ENCODE measurements at places on chromosomes 13 and 19.

- no peak for DNase-seq
Measured at GRCh38 chr13:111913761-111914140, 153.2 kb upstream of the SOX1 start.

- DNase-seq: no peak
Measured at GRCh38 chr13:40221460-40222201, 444.8 kb downstream of the FOXO1 start.

- no peak for DNase-seq
Measured at GRCh38 chr19:30001791-30002190, 59.8 kb downstream of the URI1 start.

DNA sequence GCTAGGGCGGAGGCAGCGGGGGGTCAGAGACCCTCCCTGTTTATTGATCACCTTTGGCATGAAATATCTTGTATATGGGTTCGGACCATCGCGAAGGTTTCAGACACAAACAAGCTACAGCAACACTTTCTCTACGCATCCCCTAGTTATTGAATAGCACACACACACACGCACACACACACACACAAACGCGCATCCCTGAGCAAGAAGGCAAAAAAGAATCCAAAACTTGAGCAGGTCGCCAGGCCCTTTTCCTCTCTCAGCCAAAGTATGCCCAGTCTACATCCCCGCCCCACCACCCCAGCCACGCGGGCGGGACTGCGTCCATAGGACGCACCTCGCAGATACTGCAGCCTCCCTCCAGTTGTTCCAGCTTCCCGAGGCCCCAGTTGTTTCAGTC is 16.0 kb downstream of the POU4F1 start:
- no peak for DNase-seq

- no peak for DNase-seq
Measured at GRCh38 chr19:42919757-42920079, 2.0 kb upstream of the PSG6 start.

DNA sequence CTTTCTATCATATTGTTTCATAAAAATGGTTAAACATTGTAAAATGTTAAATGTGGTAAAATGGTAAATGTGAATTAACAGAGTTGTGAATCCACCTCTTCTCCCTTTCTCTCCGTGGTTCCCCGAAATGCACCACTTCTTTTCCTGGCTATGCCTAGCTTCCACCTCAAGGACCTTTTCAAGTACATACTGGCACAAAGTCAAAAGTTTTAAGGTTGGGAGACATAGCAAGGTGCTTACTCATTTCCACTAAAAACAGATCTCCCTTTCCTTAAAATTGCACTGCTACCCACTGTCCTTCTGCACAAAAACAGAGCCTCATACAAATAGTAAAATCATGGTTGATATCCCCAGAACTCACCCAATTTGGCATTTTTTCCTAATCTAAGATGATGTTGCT is 558.2 kb downstream of the SLITRK6 start:
- DNase-seq: no peak

DNA sequence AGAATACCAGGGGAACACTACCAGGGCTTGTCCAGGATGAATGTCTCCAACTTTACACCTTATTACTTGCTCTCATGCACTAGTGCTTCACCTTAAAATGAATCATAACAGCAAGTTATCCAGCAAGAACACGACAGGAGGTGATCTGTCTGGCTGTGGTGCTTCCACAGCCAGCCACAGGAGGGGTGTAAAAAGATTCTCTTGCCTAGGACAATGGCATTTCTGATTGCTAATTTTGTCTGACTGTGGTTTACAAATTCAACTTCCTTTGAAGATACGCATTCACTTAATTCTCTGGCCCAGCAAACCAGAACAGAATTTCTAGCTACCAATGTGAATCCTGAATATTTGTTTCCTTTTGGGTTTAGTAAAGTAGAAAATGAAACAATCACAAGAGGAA is 23.1 kb upstream of the COG3 start:
- DNase-seq: peak; percentile 26

- DNase-seq: no peak
Measured at GRCh38 chr13:25180775-25181537, 8.9 kb upstream of the AMER2 start.

DNA sequence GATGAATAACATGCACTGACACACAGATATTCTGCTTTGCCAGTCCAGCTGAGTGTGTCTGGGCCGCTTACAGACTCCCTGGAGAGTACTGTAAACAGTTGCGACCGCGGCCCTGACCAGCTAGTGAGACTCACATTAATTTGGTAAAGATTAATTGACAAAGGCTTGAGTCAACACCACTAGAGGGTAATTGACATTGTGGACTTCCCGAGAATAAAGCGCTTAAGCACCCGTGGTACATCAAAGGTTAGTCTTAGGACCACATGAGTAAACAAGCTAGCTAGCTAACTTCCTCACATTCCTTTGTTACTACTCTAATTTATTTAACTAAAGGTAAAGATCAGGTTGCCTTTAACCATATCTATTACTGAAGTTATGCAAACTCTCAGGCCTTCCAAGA is 624.4 kb upstream of the ARGLU1 start:
- DNase-seq: no peak

DNA sequence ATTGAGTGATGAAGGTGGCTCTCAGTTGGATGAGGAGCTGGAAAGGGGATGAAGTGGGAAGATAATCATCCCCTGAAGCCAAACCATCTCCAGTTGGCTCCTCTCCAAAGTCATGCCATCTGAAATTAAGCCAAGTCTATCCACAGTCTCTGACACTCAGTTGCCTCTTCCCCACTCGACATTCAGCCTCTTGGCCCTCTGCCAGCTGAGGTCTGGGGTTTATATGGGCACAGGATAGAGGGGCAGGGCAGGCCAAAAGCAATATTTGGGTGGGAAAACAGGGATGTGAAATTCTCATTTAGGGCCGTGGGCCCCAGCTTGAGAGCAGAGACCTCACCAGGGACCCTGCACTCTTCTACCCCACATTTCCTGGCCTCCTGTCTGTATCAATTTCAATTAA is 85.9 kb downstream of the SLITRK1 start:
- DNase-seq: no peak

DNA sequence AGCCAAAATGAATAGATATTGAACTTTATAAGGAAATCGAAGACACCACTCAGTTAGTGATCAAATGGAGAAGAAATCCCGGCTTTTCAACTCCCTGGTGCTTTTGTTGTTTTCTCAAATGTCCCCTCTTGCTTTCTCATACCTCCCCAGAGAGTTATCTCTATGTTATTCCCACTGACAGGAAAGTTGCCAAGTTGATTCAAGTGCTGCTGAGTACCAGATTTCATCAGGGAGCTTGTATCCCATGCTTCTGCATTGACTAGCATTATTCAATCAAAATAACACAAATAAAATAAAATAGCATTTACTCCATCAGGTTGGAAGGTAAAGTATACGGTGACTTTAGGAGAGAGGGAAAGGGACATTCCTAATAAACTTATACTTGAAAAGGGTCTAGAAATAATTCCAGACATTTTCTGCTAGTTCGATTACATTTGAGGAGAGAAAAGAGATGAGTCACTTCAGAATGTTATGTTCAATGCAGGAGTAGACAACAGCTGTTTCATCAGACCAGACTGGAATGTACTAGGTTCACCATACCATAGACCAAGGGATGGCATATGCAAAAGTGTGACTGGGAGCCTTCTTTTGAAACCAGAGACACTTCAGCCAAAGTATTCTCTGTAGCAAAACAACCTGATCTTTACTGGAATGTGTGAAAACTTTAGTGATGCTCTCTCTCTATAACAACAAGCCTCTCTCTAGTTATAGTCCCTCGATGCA is 397.8 kb downstream of the FGF14 start:
- DNase-seq: no peak

GRCh38 chr19:19997656-19998268 is 41.5 kb downstream of the ZNF682 start:
- peak; percentile 28 for DNase-seq

DNA sequence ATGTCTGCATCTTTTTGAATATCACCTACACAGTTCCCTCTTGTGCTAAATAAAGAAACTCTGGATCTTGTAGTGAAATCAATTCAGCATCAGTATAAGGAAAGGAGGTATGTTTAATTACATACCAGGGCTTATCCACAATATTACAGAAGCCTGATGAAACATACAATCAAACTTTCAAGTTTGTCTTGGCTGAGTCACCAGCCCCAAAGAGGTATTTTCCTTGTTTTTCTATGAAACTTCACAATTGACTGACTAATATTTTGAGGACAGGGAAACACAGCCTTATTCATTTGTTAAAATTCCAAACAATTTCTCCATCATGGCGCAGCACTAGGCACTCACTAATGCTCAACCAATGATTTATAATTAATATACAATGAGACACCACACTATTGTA is 952.4 kb downstream of the PCDH17 start:
- DNase-seq: no peak

DNA sequence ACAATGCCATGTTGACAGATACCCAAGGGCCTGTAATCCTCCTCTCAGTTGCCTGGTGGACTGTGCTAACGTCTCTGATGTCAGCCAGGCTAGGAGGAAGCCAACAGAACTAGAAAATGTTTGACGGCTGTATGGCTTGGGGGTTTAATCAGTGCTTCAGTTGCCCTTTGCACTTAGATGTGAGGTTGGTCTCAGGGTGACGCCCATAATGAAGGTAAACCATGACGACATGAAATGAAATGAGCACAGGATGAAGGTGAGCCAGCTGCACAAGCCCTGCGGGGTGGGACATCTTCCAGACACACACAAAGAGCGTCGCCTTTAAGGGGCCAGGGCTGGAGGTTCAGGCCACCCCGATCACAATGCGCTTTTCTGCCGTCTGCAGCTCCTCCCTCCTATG is 127.2 kb downstream of the CRYL1 start:
- no peak for DNase-seq

DNA sequence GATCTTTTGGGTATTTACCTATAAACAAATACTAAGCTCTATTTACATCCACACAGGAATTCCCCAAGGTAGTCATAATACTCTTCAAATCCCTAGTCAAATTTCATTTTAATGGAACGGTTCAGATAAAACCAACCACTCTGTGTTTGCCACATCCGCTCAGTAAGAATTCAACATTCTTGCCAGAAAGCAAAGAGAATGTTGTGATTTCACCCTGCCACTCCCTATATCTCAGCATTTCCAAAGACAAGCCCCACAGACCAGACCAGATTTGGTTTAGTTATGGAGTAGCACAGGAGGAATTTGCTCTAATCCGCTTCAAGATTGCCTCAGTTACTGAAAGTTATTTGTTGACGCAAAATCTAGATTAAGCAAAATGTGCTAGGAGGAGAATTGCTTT is 105.6 kb upstream of the SERP2 start:
- no peak for DNase-seq

- peak; percentile 39 for DNase-seq
Measured at GRCh38 chr13:32426990-32427851, 709 bp downstream of the N4BP2L1 start.

DNA sequence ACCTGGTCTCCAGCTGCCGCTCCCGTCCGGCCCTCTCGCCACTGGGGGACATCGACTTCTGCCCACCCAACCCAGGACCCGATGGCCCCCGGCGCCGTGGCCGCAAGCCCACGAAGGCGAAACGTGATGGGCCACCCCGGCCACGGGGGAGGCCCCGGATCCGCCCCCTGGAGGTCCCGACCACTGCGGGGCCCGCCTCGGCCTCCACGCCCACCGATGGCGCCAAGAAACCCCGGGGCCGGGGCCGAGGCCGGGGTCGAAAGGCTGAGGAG is 6.7 kb downstream of the PRR12 start:
- no peak for DNase-seq

- DNase-seq: no peak
Measured at GRCh38 chr19:49057636-49058234, at the start of gene CGB7. Gene CGB7, minus strand, starts transcription at chr19:49057749. Its CDS starts 2,374 bp downstream, at chr19:49055375.

DNA sequence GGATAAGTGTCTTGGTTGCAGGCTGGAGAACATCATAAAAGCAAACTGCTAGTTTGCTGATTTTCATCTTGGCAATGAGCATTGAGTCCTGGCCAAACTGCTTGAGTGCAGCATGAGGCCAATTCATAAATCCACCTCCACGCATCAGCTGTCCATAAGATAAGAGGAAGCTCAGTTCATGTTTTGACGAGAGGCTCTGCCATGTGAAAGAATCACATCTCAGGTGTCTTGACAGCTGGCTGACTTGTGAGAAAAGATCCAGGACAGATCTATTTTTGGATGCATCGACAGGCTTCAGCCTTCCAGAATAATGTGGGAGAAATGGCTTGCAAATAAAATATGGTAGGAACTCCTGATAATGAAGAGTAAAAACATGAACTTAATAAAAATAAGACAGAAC is 5.4 kb upstream of the ZNF682 start:
- DNase-seq: no peak

GRCh38 chr13:74142257-74142656 is 8.1 kb upstream of the KLF12 start:
- no peak for DNase-seq

GRCh38 chr13:102443249-102443648 is 41.4 kb upstream of the FGF14 start:
- DNase-seq: no peak

DNA sequence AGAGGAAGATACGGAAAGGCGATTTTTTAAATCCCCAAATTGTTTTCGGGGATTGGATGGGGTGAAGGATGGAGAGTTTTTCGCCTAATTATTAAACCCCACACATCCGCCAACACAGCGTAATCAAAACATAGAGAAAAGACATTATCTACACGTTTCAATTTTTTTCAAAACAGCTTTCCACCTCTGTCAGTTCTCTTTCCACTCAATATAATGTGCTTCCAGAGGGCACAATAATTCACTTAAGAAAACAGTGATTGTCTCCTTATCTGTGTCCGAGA is 435 bp upstream of the OBI1 start:
- no peak for DNase-seq

GRCh38 chr13:100529666-100530377 is 58.8 kb downstream of the GGACT start:
- DNase-seq: no peak

DNA sequence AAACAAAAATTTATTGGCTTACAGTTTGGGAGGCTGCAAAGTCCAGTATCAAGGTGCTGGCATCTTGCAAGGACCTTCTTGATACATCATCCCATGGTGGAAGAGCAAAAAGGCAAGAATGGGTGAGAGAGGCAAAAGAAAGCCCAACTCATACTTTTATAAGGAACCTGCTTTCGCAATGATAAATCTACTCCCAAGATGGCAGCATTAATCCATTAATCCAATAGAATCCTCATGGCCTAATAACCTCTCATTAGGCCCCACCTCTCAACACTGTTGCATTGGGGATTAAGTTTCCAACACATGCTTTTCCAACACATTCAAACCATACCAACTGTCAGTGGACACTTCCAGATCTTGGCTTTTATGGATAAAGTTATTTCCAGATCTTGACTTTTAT is 48.7 kb upstream of the ZNF507 start:
- DNase-seq: no peak

Measured in AML-193 (cell line).